ENCODE measurements at places on chromosomes 7 and 10. TPM values are rescaled to one million over a fixed set of nuclear protein-coding genes. Genes with fewer than 3 reads are reported as not detected.

The AIFM2 gene
- 1.3 TPM for total RNA-seq

The CPA4 gene
- total RNA-seq: under 0.01 TPM

The NODAL gene
- total RNA-seq: not detected

DNA sequence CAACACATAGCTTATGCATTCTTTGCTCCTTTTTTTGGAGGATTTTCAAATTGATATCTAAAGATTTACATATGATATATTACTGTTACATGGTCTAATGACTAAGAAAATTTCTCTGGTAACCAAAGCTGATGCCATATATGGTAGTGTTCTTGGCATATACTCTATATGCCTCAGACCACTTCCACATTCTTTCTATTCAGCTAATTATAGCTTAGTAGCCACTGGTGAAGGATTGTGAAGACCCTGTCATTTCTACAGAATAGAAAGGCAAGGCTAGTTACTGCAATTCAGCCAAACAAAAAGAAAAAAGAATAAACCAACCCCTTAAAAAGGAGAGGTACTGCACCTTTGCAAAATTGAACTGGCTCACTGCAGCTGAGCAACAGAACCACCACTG lies 3.7 kb downstream of the PURB start:
- DNase-seq: peak; percentile 36

DNA sequence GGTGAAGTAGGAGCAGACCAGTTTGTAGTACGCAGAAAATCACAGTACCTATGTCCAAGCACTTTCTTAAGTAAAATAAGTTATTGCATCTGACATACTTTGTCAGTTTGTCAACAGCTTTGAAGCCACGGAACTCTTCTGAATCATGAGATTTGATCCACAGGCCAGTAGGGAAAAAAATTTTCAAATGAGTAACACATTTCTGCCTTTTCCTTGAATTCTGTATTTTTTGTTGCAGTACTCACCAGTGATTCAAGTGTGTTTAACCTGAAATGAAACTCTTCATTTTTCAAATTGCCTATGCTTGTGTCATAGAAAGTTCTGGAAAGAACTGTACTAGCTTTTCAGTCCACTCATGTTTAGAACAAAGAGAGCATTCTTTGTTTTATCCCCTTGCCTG lies 337.7 kb downstream of the GATA3 start:
- no peak for DNase-seq

DNA sequence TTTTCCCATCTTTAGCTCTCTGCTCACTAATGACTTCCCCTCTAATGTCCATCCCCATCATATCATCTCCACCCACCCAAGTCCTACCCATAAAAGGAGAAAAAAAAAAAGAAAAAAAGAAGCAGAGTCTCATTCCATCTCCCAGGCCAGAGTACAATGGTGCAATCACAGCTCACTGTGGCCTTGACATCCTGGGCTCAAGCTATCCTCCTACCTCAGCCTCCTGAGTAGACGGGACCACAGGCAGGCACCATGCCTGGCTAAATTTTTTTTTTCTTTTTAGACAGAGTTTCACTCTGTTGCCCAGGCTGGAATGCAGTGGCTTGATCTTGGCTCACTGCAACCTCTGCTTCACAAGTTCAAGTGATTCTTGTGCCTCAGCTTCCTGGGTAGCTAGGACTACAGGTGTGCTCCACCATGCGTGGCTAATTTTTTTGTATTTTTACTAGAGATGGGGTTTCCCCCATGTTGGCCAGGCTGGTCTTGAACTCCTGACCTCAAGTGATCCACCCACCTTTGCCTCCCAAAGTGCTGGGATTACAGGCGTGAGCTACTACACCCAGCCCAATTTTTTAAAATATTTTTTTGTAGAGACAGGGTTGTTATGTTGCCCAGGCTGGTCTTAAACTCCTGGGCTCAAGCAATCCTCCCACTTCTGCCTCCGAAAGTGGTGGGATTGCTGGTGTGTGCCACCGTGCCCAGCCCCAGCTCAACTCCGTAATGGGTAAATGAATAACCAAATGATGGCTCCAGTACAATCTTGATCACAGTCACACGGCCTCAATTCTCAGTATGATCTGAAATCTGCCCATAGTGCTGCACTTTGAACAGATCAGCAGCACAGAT lies 24.6 kb upstream of the SGMS1 start:
- DNase-seq: no peak

DNA sequence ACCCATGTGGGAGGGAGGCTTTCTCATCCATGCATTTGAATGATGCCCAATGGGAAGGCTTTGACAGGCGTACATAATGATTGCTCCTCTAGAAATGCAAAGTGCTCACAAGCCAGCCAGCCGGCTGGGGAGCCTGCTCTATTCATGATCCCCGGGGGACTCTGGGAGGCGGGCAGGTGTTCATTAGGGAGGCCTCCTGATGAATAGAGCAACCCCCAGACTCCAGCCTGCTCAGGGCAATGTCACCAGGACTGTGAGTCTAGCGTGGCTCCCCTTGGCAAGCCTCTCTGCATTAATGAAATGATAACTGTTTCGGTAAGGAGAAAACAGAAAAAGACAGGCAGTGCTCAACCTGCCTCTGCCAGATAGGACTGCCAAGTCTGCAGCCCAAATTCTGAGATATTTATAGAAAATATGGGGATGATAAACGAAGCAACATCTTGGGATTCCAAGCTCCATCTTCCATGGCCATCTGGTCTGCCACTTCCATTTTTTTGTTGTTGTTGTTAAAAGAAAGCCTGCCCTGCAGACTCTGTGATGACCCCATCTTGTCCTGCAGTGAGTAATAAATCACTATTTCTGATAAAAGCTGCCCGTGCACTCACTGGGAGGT lies 236.4 kb downstream of the PRPF18 start:
- no peak for DNase-seq

- no peak for DNase-seq
These were observed 62.3 kb downstream of the TFPI2 start for GRCh38 chr7:93828260-93828659.

- DNase-seq: peak; percentile 93
These were observed 127.4 kb downstream of the ELAPOR2 start for GRCh38 chr7:86932038-86932512.

Data from lung microvascular endothelial cell (primary cell).